ENCODE measurements at places on chromosomes 12 and 14. TPM values are rescaled to one million over a fixed set of nuclear protein-coding genes. Genes with fewer than 3 reads are reported as not detected.

- peaks cover 26% of the 10 kb centered on the region for H3K4me1 ChIP-seq
- H3K4me3 ChIP-seq = no peak overlapping the region
- H3K27me3 ChIP-seq = no peaks in the 10 kb centered on the region
Observed at GRCh38 chr12:53061404-53062010, 11.6 kb downstream of the TNS2 start.

The OTX2 gene
- not detected for total RNA-seq

GRCh38 chr14:68682166-68683103 lies 110.4 kb downstream of the ZFP36L1 start:
- peak; percentile 96 for DNase-seq
- no peaks in the 10 kb centered on the region for H3K36me3 ChIP-seq
- peak overlapping the region; percentile 90 for H3K27ac ChIP-seq
- no peaks in the 10 kb centered on the region for H3K27me3 ChIP-seq
- H3K4me1 ChIP-seq = peaks cover 65% of the 10 kb centered on the region
- H3K4me3 ChIP-seq = 0 out of 2 replicates have a peak overlapping the region, but pooled peaks have one; percentile 2

- H3K36me3 ChIP-seq = no peaks in the 10 kb centered on the region
- H3K27ac ChIP-seq = no peak overlapping the region
- H3K27me3 ChIP-seq = no peaks in the 10 kb centered on the region
- DNase-seq = no peak
- no peaks in the 10 kb centered on the region for H3K4me1 ChIP-seq
- no peak overlapping the region for H3K4me3 ChIP-seq
Observed at GRCh38 chr14:100540141-100540925, 46.9 kb downstream of the BEGAIN start.

DNA sequence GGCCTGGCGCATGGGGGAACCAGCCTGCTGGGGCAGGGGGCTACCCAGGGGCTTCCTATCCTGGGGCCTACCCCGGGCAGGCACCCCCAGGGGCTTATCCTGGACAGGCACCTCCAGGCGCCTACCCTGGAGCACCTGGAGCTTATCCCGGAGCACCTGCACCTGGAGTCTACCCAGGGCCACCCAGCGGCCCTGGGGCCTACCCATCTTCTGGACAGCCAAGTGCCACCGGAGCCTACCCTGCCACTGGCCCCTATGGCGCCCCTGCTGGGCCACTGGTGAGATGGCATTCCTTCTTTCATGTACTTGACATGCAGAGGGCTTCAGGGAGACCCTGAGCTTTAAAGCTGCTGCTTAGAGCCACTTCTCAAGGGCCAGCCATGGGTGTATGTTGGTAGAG lies 9.0 kb downstream of the LGALS3 start:
- H3K27ac ChIP-seq = no peak overlapping the region
- DNase-seq = no peak
- H3K27me3 ChIP-seq = no peaks in the 10 kb centered on the region
- H3K4me1 ChIP-seq = no peaks in the 10 kb centered on the region
- no peak overlapping the region for H3K4me3 ChIP-seq
- peaks cover 33% of the 10 kb centered on the region for H3K36me3 ChIP-seq

GRCh38 chr14:102020058-102020971 lies 55.9 kb downstream of the DYNC1H1 start:
- H3K4me1 ChIP-seq = peaks cover 30% of the 10 kb centered on the region
- H3K4me3 ChIP-seq = no peak overlapping the region
- H3K27me3 ChIP-seq = no peaks in the 10 kb centered on the region

- no peaks in the 10 kb centered on the region for H3K36me3 ChIP-seq
- no peak for DNase-seq
- H3K27me3 ChIP-seq = no peaks in the 10 kb centered on the region
- no peak overlapping the region for H3K27ac ChIP-seq
Observed at GRCh38 chr12:25189656-25190055, 5.3 kb downstream of the DNAI7 start.

DNA sequence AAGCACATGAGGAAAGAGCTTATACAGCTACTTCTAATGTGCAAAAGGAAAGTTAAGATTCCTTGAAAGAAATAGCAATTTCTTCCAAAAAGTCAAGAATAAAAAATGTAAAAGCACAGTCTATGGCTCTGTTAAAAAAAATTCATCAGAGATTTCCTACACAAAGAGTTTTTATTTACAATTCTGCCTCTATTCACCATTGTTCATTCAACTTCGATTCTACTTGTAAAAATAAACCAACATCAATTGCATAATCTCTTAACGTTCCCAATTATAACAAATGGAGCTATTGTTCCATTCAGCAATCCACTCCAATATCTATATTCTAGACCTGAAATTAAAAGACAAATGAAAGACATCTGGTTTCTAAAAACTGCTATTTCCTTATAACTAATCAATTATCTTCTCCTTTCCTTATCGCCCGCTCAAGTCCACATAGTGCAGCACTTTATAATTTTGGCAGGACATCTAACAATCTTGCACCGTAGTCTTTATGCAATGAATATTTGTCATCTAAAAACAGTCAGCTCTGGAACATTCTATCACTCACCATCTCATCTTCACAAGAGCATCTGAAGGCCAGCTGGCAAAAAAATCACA lies 6.2 kb downstream of the EIF2S3B start:
- no peak overlapping the region for H3K27ac ChIP-seq
- no peak for DNase-seq
- H3K36me3 ChIP-seq = no peaks in the 10 kb centered on the region
- H3K27me3 ChIP-seq = no peaks in the 10 kb centered on the region
- H3K4me1 ChIP-seq = no peaks in the 10 kb centered on the region
- H3K4me3 ChIP-seq = no peak overlapping the region

DNA sequence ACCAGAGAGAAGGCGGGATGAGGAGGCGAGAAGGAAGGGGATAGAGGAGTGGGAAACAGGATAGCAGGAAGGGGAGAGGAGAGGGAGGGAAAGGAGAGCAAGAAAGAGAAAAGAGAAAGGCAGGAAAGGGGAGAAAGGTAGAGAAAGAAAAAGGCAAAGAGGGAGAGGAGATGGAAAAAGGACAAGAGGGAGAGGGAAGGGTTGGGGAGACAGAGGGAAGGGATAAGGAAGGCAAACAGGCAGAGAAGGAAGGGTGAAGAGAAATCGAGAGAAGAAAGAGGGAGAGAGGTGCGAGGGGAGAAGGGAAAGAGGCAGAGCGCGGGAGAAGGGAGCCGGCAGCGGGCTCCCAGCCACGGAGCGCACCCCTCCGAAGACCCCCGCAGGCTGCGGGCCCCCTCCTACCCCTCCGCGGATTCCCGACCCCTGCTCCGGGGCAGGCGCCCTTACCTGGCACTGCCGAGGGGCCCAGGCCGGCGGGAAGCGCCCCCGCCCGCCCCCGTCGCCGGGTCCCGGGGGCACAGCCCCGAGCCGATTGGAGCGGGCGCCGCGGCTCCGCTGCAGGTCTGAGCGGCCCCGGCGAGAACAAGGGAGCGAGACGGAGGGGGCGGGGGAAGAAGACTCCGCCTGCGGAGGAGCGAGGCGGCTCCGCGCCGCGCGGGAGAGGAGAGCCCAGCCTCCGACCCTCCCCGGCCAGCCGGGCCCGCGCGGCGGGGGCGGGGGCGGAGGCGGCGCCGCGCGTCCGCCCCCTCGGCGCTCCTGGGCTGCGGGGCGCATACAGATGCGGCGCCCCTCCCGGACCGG lies at the start of gene CDH24:
Gene CDH24 (minus strand): TSS at position 565 of the 801 bp plus-strand sequence. CDS start 1,787 bp downstream, outside the sequence.
- peaks cover 17% of the 10 kb centered on the region for H3K4me1 ChIP-seq
- H3K36me3 ChIP-seq = 0 out of 2 replicates have a peak, but pooled peaks cover 9% of the 10 kb centered on the region

- no peaks in the 10 kb centered on the region for H3K36me3 ChIP-seq
- peak overlapping the region; percentile 63 for H3K27ac ChIP-seq
- H3K4me3 ChIP-seq = no peak overlapping the region
Observed at GRCh38 chr12:106133136-106134087, 5.3 kb downstream of the NUAK1 start.

- no peak overlapping the region for H3K4me3 ChIP-seq
- peaks cover 21% of the 10 kb centered on the region for H3K4me1 ChIP-seq
- DNase-seq = no peak
- H3K36me3 ChIP-seq = no peaks in the 10 kb centered on the region
- H3K27me3 ChIP-seq = no peaks in the 10 kb centered on the region
Observed at GRCh38 chr14:93100100-93100499, 15.6 kb downstream of the ITPK1 start.

- H3K27ac ChIP-seq = no peak overlapping the region
- DNase-seq = no peak
- no peaks in the 10 kb centered on the region for H3K4me1 ChIP-seq
- H3K4me3 ChIP-seq = no peak overlapping the region
Observed at GRCh38 chr12:72748971-72749370, 476.8 kb downstream of the TRHDE start.

- no peak overlapping the region for H3K4me3 ChIP-seq
- no peaks in the 10 kb centered on the region for H3K4me1 ChIP-seq
- no peak for DNase-seq
- no peaks in the 10 kb centered on the region for H3K27me3 ChIP-seq
- no peaks in the 10 kb centered on the region for H3K36me3 ChIP-seq
Observed at GRCh38 chr12:31861360-31861759, 97.9 kb upstream of the RESF1 start.

DNA sequence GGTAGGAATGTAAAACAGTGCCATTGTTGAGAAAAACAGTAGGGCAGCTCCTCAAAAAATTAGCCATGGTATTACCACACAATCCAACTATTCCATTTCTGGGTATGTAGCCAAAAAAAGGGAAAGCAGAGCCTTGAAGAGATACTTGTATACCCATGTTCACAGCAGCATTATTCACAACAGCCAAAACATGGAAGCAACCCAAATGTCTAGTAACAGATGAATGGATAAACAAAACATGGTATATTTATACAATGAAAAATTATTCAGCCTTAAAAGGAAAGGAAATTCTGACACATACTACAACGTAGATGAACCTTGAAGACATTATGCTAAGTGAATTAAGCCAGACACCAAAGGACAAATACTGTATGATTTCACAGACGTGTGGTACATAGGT lies 67.6 kb upstream of the GNG2 start:
- DNase-seq = no peak
- H3K4me3 ChIP-seq = no peak overlapping the region
- H3K4me1 ChIP-seq = no peaks in the 10 kb centered on the region

The TUBA1B gene
- 930 TPM for total RNA-seq

- no peak overlapping the region for H3K4me3 ChIP-seq
- no peaks in the 10 kb centered on the region for H3K27me3 ChIP-seq
- H3K27ac ChIP-seq = no peak overlapping the region
- no peak for DNase-seq
- peaks cover 16% of the 10 kb centered on the region for H3K4me1 ChIP-seq
- peaks cover 42% of the 10 kb centered on the region for H3K36me3 ChIP-seq
Observed at GRCh38 chr12:56162468-56163290, 4.5 kb downstream of the MYL6 start.

The SIVA1 gene
- 85.8 TPM for total RNA-seq

DNA sequence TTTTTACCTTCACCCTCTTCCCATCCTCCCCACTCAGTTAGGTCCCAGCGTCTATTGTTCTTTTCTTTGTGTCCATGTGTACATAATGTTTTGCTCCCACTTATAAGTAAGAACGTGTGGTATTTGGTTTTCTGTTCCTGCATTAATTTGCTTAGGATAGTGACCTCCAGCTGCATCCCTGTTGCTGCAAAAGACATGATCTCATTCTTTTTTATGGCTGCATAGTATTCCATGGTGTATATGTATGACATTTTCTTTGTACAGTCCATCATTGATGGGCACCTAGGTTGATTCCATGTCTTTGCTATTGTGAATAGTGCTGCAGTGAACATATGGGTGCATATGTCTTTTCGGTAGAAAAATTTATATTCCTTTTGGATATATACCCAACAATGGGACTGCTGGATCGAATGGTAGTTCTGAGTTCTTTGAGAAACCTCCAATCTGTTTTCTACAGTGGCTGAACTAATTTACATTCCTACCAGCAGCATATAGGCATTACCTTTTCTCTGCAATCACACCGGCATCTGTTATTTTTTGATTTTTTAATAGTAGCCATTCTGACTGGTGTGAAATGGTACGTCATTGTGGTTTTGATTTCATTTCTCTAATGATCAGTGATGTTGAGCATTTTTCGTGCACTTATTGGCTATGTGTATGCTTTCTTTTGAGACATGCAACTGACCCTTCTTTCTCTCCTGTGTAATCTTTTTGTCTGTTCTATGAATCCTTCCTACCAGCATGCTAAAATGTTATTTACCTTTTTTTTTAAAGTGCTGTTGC lies 279.7 kb upstream of the AMIGO2 start:
- no peaks in the 10 kb centered on the region for H3K27me3 ChIP-seq
- H3K4me3 ChIP-seq = no peak overlapping the region
- no peak overlapping the region for H3K27ac ChIP-seq
- H3K36me3 ChIP-seq = no peaks in the 10 kb centered on the region
- DNase-seq = no peak

DNA sequence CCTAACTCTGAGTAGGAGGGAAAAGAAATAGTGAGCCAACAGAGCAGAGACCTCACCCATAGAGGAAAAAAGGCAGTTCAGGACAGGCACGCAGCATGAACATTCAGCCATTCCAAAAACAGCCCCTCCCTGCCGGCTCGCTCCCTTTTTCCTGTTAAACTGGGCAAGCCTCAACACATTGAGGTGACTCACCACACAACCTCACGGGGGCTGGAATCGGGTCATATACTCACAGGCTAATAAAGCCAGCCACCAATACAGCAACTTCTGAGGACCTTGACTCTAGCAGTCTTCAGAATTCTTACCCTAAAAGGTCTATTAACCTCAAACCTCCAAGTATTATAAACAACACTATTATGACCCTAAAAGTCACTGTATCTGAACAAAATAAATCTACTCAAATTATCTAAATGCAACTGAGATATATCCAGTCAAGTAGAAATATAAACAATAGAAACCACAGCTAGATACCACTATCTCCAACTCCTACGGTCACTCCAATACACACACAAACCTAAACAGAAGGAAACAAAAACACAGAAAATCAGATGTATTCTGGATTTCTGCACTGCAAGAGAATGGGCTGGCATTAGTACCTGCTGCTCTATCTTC lies 6.3 kb downstream of the YBX3 start:
- DNase-seq = peak; percentile 88
- H3K4me1 ChIP-seq = peaks cover 57% of the 10 kb centered on the region
- H3K27ac ChIP-seq = peak overlapping the region; percentile 78
- peak overlapping the region; percentile 42 for H3K4me3 ChIP-seq
- no peaks in the 10 kb centered on the region for H3K27me3 ChIP-seq

GRCh38 chr12:50606675-50607375 lies 102.0 kb downstream of the DIP2B start:
- no peak for DNase-seq
- no peak overlapping the region for H3K27ac ChIP-seq
- no peak overlapping the region for H3K4me3 ChIP-seq
- H3K4me1 ChIP-seq = no peaks in the 10 kb centered on the region
- no peaks in the 10 kb centered on the region for H3K27me3 ChIP-seq
